Right renal cortex interstitium (tissue), 3 donors: ENCODE measurements at places on chromosomes 7 and 10. TPM values are rescaled to one million over a fixed set of nuclear protein-coding genes. Genes with fewer than 3 reads are reported as not detected.

Gene PLEKHS1
- polyA plus RNA-seq, result 0.18 TPM

Gene MMRN2
- 23.4 TPM for polyA plus RNA-seq

Gene ELOVL3
- polyA plus RNA-seq, result 2.8 TPM

Gene ASAH2
- polyA plus RNA-seq, result 1.00 TPM

Gene LZTS2
- polyA plus RNA-seq, result 47.3 TPM

Gene BTBD16
- polyA plus RNA-seq, result 0.60 TPM

Gene SPDYE5
- 1.2 TPM for polyA plus RNA-seq

Gene TMEM209
- 28.3 TPM for polyA plus RNA-seq

Gene GPR15LG
- 0.36 TPM for polyA plus RNA-seq

Gene TM9SF3
- 212 TPM for polyA plus RNA-seq

Gene AOAH
- polyA plus RNA-seq, result 2.9 TPM

Gene GBX1
- 0.14 TPM for polyA plus RNA-seq

Gene ASB4
- polyA plus RNA-seq, result 0.15 TPM

Gene ZNF117
- polyA plus RNA-seq, result 23.5 TPM

Gene HOXA2
- polyA plus RNA-seq, result 8.5 TPM

Gene ARHGEF5
- 21.3 TPM for polyA plus RNA-seq

Gene SOSTDC1
- 52.8 TPM for polyA plus RNA-seq

Gene GIMAP2
- 10.5 TPM for polyA plus RNA-seq

Gene TMEM273
- polyA plus RNA-seq, result 2.8 TPM

Gene ASB10
- not detected for polyA plus RNA-seq

Gene CRHR2
- not detected for polyA plus RNA-seq

Gene SMKR1
- 2.9 TPM for polyA plus RNA-seq

Gene PRKAR1B
- 38.4 TPM for polyA plus RNA-seq

Gene DCLRE1A
- polyA plus RNA-seq, result 15.9 TPM

Gene NKX1-2
- polyA plus RNA-seq, result not detected

Gene NEUROG3
- polyA plus RNA-seq, result not detected

Gene BICC1
- 83.0 TPM for polyA plus RNA-seq

Gene KRIT1
- 44.6 TPM for polyA plus RNA-seq

Gene KDM7A
- 12.4 TPM for polyA plus RNA-seq

Gene LRGUK
- 1.9 TPM for polyA plus RNA-seq

Gene GPR85
- 0.71 TPM for polyA plus RNA-seq

Gene NRG3
- 15.6 TPM for polyA plus RNA-seq

Gene OR13A1
- polyA plus RNA-seq, result not detected

Gene GNGT1
- polyA plus RNA-seq, result not detected

Gene VPS41
- polyA plus RNA-seq, result 85.8 TPM

Gene SLC18A3
- not detected for polyA plus RNA-seq

Gene ANXA8L1
- 0.11 TPM for polyA plus RNA-seq

Gene FIGNL1
- polyA plus RNA-seq, result 28.7 TPM

Gene ASIC3
- polyA plus RNA-seq, result 2.4 TPM

Gene SFXN4
- 31.6 TPM for polyA plus RNA-seq
